ENCODE measurements at places on chromosomes 4 and X. TPM values are rescaled to one million over a fixed set of nuclear protein-coding genes. Genes with fewer than 3 reads are reported as not detected.

Gene F8A3
- 14.6 TPM for total RNA-seq

Gene CTPS2
- 24.9 TPM for total RNA-seq

Gene MRPL1
- 13.2 TPM for total RNA-seq

Gene KLB
- 0.34 TPM for total RNA-seq

Gene MAGEB3
- total RNA-seq = not detected

Measured in suprapubic skin (tissue), 4 donors.